ENCODE measurements at places on chromosomes 12 and 14.
A peak's percentile ranks its signal among the peaks of the same experiment; 100 is the strongest.

GRCh38 chr12:17358835-17359234, 731.2 kb downstream of the RERGL start:
- no peak for DNase-seq

DNA sequence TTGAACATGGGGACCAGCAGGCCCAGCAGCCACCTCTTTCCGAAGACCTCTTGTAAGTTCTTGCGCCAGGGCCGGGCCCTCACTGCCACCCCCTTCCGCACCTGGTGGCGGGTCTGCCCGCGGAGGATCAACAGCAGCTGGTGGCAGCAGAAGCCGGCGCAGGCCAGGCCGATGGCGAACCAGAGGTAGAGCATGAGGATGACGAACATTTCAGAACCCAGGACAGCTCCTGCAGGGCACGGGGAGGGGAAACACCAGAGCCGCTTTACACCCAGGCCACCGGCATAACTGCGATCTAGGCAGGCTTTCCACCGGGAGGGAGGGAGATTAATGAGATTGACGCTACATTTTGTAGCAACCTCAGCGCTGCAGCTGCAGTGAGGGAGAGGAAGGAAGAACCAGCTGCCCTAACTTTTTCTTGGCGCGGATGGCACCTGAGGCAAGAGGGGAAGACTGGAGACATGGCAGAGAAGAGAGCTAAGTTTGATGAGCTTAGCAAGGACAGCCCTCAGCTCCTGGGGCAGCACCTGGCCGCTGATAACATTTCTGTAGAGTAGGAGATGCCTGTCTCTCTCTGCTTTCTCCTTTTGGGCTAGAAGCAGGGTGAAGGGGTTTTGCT, 7.8 kb downstream of the ZDHHC22 start:
- peak; percentile 54 for DNase-seq

GRCh38 chr14:61925732-61926435, 163.7 kb downstream of the SNAPC1 start:
- no peak for DNase-seq

GRCh38 chr12:109460538-109460937, 16.6 kb downstream of the KCTD10 start:
- DNase-seq, result no peak

GRCh38 chr14:69044296-69044695, 65.2 kb upstream of the ACTN1 start:
- no peak for DNase-seq

DNA sequence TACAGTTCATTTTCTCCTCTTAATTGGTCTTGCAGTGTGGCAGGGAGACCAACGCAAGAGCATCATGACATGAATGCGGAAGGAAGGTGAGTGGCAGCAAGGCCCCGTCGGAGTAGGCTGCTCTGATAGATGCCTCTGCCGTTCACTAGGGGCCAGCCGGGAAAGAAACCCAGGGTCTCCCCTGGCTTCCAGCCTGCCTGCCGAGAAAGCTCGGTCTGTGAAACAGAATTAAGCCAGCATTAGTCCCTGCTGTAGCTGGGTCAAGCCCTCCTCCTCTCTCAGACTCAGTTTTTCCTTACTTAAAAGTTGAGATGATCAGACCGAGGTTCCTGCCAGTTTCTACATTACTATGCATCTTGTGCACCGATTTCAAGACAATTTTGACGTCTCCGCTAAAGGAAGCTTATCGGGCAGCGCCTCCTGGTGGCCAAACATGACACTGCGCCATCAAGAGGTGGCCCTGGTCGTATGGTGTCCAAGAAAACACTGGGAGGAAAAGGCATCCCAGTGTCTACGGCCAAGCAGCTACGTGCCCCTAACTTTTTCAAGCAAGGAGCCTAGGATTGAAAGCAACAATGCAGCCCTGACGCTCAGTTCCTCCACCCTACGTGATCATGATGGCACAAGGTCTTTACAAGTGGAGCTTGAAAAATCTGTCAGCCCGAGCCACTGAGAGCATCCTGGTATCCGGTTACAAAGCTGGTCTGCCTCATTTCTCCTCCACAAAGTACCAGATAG, 131.6 kb downstream of the KSR2 start:
- DNase-seq, result peak; percentile 50
